Transverse colon (tissue), 4 donors: ENCODE measurements at places on chromosomes 11 and 22. TPM values are rescaled to one million over a fixed set of nuclear protein-coding genes. Genes with fewer than 3 reads are reported as not detected.

TEX12 gene
- not detected for total RNA-seq

C22orf42 gene
- not detected for total RNA-seq

SLC22A8 gene
- not detected for total RNA-seq

FTH1 gene
- 5,875 TPM for total RNA-seq

SYT7 gene
- total RNA-seq = 26.2 TPM

ALG9 gene
- 51.1 TPM for total RNA-seq

OR2AG1 gene
- not detected for total RNA-seq

DNA sequence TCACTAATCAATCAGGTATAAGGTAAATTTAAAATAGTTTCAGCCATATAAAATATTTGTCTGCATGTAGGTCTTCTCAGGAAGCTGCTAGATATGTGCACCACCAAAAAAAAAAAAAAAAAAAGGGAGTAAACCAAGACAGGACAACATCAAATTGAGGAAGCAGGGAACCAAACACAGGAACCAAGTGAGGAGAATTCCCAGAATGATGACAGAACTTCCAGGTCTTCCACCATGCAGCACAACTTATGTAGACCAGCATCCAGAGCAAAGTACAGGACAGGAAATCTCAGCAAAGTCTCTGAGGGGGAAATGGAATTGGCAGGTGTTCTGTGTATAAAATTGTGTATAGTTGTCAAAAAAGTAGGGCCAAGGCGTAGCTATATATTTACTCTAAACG, 101.2 kb upstream of the CTSC start:
- DNase-seq = no peak

DNA sequence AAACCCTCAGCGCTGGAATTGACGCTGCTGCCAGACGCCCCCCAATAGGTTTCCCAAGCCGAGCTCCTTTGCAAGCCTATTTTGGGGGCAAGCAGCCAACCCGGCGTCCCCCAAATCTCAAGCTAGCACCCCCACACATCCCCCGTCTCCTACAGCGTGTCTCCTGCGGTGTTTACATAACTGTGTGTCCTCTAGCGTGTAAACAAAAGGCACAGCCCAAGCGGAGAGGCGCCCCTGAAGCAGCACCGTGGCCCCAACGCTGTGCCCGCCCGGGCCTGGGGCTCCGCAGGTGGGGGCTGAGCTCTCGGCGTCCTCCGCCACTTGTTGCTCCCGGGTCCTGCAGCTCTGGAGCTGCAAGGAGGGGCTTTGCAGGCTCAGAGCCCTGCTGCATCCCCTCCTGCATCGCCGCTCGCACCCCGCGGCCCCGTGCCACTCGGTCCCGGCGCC, 1.6 kb downstream of the CADM1 start:
- no peak for DNase-seq

DNA sequence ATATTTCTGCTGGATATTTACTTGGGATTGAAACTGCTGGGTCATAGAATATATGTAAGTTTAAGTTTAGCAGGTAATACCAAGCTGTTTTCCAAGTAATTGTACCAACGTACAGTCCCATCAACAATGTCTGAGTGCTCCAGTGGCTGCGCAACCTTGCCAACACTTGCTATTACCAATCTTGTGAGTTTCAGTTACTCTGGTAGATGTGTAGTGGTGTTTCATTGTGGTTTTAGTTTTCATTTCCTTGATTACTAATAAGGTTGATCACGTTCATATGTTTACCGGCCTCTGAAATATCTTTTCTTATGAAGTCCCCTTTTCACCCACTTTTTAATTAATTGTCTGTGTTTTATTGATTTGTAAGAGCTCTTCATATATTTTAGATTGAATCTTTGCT, 370.6 kb upstream of the CADM1 start:
- no peak for DNase-seq

- DNase-seq = no peak
These were observed 7.0 kb upstream of the CCDC86 start for GRCh38 chr11:60834742-60835533.

DNA sequence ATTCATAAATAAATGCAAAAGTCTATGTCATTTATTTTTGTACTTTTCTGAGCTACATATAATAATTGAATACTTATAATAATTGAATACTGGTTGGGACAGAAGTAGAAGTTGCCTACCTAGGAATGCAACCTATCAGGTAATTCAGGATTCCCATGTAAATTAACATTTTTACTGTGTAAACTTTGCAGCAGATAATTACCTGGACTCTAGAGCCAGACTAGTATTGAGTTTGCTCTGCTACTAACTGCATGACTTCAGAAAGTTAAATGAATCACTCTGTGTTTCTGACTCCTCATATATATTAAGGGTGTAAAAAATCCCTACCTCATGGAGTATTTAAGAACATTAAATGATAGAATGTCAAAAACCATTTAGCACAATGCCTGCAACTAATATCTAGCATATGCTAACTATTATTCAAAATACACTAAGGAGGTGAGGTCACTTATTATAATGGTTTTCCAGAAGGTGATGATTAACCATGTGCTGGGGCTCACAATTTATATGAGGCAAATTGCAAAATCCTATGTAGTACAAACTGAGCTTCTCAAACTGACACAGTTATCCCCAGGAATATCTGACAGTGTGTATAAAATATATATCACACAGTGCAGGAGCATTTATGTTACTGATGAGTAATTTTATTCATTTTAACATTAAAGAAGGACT, 138.1 kb upstream of the ANO3 start:
- DNase-seq = no peak

- DNase-seq = no peak
These were observed 103.2 kb downstream of the SLC1A2 start for GRCh38 chr11:35316161-35316560.

DNA sequence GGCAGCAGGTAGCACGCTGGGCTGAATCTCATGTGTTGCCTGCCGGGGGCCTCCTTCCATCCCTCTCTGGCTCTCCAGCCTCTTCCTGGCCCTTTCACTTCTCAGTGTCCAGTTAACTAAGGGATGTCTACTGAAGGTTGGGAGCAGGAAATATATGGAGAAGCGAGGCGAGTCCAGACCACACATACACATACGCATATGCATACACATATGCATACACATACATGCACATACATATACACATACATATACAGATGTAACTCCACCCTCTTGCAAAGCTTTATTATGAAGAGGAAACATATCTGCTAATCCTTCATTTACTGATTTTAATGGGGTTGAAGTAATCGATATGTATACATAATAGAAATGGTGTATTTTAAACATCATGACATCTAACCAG, 636.1 kb upstream of the CCDC179 start:
- DNase-seq = no peak

- no peak for DNase-seq
These were observed 85.2 kb upstream of the VPREB1 start for GRCh38 chr22:22159384-22159783.

DNA sequence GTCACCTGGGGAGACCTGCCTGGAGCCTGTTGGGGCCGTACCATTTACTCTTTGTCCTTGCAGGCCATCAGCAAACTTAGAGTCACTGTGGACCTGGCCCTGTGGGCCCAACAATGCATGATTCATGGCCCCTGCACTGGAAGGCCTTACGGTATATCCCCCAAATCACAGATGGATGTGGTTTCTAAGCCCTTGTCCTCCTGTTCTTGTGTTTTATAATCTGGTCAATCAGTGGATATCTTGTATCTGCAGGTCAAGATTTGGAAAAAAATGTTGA, 6.2 kb downstream of the TSKU start:
- no peak for DNase-seq

- DNase-seq = no peak
These were observed 3.3 kb upstream of the TRIM6 start for GRCh38 chr11:5593146-5593545.

- DNase-seq = no peak
These were observed 310.8 kb downstream of the DDX10 start for GRCh38 chr11:108975641-108976071.

DNA sequence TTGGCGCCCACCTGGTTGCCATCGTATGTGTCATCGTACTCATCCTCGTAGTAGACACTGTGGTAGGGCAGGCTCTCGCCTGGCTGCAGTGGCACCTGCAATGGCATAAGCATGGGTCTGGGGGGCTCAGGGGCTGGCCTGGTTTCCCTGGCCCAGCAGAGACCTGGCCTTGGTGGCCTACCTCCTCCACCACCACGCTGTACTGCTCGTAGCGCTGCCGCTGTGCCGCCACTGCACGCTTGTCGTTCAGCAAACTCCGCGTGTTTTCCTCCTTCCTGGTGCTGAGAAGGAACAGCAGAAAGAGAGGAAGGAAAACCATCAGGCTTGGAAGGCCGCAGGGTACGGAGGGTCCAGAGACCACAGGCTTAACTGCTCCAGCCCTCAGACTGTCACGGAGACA, 26.2 kb downstream of the UQCR10 start:
- no peak for DNase-seq

- no peak for DNase-seq
These were observed 7.9 kb upstream of the SLN start for GRCh38 chr11:107719557-107720302.

- DNase-seq = peak; percentile 68
These were observed 236.1 kb downstream of the TTC28 start for GRCh38 chr22:28443526-28443876.

GRCh38 chr11:29534836-29535235, 482.0 kb downstream of the KCNA4 start:
- DNase-seq = no peak

DNA sequence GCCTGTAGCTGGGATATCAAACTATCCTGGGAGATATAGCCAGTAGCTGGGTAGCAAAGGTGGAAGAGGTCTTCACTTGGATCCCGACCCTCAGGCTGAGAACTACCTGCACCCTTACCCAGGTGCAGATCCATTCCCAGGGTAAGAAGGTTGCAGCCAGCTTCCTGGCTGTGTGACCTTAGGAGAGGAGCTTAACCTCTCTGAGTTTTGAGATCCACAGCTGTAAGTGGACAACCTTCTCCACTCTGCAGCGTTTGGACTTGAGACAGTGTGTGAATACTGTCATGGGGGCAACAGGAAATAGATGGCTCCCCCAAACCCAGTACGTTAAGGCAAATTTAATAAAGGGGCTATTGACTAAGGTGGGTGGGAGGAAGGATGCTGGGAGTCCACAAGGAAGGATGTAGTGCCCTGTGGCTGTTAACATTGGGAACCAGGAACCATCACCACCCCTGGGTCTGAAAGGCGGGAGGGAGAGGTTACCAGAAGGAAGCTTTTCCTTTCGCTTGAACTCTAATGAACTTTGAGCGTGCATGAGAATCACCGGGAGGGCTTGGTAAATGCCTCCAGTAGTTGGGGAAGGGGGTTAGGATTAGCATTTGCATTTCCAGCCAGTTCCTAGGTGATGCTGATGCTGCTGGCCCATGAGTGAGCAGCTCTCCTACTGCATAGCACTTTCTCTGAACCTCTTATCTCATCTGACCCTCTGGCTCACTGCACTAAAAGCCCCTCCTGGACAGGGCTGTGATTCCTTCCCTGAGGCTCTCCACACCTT, 24.4 kb downstream of the SGSM1 start:
- no peak for DNase-seq

DNA sequence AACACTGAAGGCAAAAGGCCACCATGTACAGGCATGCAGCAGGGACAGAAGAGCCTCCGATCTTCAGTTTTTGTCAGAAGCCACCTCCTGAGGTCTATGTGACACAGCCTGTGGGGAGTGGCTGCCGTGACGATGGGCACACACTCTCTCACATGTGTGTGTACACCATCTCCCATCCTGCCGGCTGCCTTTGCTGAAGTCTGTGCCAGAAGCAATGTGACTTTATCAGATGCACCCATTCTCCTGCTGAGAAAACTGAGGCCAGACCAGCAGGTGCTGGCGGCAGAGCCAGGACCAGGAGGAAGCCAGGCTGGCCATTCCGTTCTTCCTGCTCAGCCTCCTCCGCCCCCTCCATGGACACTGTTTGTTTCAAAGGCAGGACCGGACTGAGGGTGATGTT, 16.7 kb downstream of the SHANK2 start:
- no peak for DNase-seq

- peak; percentile 81 for DNase-seq
These were observed 2.9 kb upstream of the GGT5 start for GRCh38 chr22:24247564-24248344.
